ENCODE measurements at places on chromosomes 1 and 21.

- no peak for DNase-seq
Measured at GRCh38 chr1:58505286-58505685, 41.2 kb downstream of the OMA1 start.

GRCh38 chr1:150876119-150876454 lies 312 bp downstream of the ARNT start:
- no peak for DNase-seq

- DNase-seq: peak; percentile 27
Measured at GRCh38 chr1:160797861-160798273, 1.9 kb downstream of the LY9 start.

DNA sequence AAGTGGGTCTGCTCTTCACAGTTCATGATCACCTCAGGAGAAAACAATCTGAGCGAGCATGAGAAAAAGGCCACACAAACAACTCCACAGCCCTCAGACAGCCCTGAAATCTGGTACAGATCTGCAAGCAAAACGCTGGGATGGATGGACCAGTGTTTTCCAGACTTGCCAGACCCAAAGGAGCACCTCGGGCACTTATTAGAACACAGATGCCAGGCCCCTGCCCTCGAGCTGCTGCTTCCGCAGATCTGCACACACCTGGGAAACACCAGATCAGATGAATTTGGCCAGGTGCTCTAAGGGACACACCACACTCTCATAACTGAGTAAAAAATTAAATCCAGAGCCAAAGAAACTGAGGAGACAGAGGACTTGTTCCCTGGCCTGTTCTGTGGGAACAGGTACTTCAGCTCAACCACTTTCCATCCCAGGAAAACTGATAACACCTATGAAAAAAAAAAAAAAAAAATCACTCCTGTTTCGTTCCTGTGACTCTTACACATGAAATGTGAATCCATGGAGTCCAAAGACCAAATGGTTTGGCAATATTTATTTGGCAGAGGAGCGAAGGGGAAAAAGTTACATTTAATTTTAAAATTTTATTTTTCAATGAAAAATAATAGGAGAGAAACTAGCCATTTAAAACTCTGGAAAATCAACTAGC lies 202.9 kb upstream of the ESRRG start:
- DNase-seq: no peak

DNA sequence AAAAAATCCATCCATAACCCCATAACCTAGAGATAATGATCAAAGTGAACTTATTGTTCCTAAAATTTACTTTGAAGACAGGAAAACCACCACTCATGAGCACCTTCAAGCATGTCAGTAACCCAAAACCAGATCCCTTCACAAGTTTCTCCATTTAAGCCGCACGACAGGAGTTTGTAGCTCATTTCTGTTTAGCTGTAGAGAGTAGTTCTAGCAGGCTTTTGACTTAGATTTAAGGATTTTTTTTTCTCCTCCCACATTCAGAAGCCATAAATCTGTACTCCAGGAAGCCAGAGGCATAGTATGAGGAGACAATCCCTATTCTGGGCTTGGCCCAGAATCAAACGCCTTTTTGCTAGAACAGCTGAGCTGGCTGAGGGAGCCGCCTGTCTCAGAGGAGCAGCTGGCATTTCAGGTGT lies 25.6 kb downstream of the TOMM20 start:
- no peak for DNase-seq

DNA sequence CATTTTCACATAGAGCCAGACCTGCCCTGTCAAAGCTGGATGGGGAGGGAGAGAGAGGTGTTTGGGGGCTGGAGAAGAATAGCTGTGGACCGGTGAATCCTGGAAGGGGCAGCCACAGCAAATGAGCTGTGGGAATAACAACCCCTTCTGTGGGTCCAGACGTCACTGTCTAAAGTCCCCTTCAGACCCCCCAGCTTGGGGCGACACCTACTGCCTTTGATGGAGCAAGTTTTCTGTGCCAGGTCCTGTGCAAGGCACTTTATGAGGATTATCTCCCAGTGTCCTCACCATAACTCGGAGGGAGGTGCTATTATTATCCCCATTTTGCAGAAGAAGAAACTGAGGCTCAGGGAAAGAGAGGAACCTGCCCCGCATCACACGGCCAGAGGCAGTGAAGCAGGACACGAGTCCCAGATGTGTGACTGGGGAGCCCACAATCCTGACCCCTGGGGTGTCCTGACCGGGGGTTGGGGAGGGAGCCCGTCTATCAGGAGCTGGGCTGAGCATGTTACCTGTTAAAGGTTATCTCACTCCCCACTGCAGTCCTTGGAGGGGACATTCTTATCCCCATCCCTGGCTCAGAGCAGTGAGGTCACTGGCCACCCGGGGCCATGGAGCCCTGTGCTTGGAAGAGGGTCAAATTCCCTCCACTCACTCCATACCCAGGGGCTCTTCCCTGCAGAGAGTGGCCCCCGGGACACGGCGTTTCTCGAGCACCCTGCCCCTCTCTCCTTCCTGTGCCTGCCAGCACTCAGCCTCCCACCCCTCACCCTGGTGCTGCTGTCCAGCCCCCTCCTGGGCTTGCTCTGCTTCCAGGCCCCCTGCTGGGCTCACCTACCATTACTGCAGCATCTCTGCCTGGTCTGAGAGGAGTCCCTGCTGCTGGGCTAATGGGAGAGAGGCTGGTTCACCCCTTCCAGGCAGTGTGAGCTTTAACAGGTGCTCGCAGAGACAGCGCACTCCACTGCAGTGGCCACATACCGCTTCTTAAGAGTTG lies 132.9 kb downstream of the PTPRU start:
- DNase-seq: no peak

- no peak for DNase-seq
Measured at GRCh38 chr1:27001570-27002360, 8.3 kb downstream of the TRNP1 start.

GRCh38 chr1:96544051-96544830 lies 177.3 kb upstream of the PTBP2 start:
- no peak for DNase-seq

DNA sequence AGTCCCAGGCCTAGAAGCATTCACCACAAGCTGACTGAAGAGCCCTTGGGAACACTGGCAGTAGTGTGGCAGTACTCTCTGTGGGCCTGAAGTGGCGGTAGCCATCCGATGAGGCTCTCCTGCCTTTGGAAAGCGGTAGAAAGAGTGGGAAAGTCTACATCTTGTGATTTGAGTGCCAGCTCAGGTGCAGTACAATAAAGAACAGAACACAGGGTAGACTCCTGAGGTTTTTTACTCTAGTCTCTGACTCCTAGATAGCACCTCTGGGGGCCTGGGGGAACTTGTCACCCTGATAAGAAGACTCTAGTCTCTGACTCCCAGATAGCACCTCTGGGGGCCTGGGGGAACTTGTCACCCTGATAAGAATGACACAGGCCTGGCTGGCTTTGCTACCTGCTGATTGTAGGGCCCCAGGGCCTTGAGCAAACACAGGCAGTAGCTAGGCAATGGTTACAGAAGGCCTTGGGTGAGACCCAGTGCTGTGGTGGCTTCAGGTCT lies 18.0 kb upstream of the IL20 start:
- no peak for DNase-seq

DNA sequence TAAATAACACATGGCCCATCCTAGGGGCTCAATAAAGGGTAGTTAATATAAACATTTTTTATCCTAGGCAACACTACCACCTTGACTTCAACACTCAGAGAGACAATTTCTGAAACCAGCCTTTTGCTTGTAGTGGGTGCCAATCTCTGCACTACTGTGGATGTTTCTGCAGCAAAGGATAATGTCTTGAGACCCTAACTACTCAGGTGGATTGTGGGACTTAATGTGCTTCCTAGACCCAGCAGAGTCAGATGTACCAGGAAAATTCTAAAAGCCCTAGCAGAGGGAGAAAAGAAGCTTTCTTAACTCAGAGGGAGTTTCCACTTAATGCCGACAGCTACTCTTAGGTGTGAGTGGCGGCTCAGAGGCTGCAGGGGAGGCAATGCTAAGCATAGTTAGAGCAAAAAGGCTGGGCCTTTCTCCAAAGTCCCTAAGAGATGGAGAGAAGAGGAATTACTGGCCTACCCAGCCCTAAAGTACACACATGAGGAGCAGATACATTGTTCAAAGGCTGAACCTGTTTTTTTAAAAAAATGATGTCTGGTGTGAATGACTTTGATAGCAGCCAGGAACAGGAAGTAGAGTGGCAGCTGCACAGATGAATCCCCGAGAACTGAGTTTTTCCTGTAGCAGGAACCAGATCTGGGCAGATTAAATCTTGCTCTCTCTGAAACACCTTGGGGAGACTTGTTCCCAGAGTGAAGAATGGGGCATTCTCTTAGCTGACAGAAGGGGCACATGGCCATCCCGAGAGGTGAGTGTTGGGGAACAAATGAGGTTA lies 33.5 kb upstream of the ABCD3 start:
- DNase-seq: no peak

DNA sequence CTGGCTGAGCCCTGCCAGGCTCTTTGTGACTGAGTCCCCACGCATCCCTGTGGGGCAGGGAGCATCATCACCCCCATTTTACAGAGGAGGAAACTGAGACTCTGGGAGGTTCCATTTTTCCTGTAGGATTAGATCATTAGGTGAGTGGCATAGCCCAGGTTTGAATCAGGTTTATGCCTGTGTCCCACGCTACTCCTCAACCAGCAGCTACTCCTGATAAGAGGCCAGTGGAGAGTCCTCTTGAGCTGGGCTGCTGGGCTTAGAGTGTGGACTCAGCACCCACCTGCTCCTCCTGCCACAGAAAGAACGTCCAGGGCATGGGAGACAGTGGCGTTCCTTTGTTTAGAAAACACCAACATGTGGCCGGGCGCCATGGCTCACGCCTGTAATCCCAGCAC lies 30.7 kb downstream of the TNFRSF1B start:
- no peak for DNase-seq

GRCh38 chr1:109027841-109028240 lies 14.1 kb downstream of the WDR47 start:
- no peak for DNase-seq

DNA sequence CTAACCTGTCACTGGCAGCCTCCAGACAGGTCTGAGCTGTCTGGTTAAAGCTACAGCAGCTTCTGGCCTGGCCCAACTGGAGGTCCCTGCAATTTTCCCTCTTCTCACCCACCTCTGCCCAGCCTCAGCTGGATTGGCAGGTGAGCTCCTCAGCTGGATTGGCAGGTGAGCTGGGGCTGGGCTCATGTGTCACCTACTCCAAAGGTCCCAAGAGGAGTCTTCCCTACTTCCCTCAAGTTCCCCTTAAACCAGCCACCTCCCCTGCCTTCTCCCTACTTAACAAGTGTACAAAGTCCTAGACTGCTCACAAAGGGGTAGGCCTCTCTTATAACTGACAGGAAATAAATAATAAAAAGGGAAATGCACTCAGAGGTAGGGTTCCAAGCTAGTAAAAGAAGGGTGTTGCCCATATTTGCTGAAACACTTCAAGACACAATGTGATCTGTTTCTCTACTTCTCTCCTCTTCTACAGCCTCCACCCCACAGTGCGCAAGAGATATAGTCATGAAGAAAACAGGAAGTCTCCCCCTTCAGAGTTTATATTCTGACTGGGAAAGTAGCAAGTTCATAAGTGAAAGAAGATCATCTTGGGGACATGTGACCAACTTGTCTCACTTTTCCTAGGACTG lies at the start of gene GPA33:
Gene GPA33 (minus strand): TSS at position 64 of the 629 bp plus-strand sequence. CDS start 90 bp downstream, outside the sequence.
- no peak for DNase-seq

- DNase-seq: no peak
Measured at GRCh38 chr21:30958741-30959140, 77.4 kb upstream of the KRTAP11-1 start.

- no peak for DNase-seq
Measured at GRCh38 chr1:110903853-110904500, 31.0 kb downstream of the CD53 start.

- no peak for DNase-seq
Measured at GRCh38 chr21:25329227-25329825, 278.0 kb downstream of the MRPL39 start.

DNA sequence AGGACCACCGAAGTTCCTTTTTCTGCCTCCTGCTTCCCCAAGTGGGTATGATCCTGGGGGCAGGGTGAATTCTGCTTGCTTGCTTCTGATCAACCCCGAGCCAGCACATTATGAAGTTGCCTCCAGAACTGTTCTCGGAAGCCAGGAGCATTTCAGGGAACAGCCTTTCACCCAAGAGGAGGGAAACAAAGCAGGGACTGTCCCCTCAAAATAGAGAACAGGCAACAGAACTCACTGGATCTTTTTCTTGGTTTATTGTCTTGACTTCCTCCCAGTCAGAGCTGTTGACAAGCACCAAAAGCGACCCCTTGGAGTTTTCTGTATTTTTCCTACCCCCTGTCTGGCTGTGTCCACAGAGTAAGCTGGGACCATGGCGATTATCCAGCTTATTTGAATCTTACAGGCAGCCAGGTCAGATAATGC lies 258.3 kb upstream of the SGIP1 start:
- no peak for DNase-seq

GRCh38 chr1:81449786-81450185 lies 350.9 kb upstream of the ADGRL2 start:
- no peak for DNase-seq

DNA sequence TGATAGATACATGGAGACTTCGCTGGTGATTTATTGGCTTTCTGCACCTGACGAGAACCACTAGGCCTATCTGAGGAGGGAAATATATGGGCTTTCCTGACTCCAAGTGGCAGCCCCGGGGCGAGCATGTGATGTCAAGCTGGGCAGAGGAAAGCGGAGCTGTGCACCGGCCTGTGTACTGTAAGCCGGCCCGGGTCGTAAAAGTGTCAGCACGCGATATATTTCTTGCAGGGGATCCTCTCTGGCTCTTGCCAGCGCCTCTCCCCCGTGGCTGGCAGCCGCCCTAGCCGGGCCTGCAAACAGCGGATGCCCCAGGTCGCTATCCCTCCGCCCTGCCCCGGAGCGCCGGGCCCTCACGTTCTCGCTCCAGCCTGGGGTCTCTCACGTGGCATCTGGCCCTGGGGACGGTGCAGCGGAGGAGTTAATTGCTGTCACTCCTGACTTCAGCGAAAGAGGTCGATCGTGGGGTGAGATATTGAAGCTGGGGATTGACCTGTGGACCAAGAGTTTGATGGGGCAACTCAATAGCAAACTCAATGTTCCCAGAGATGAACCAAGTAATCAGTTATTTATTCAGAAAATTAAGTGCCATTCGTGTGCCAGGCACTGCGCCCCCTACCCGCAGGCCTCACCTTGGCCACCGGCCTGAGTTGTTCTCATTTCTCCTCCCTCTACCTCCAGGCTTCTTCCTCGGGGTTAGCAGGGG lies 41.0 kb upstream of the HAO2 start:
- no peak for DNase-seq

All from stimulated activated CD8-positive, alpha-beta memory T cell treated with anti-CD3 and anti-CD28 coated beads, Interleukin-4, amount 100 ng/mL, for 1 hour (primary cell).